Progenitor cell of endocrine pancreas (in vitro differentiated cells): ENCODE measurements at places on chromosomes 2 and 18.

- H3K27ac ChIP-seq, result no peak overlapping the region
- H3K4me1 ChIP-seq, result no peaks in the 10 kb centered on the region
- H3K27me3 ChIP-seq, result no peaks in the 10 kb centered on the region
- no peak for DNase-seq
Observed at GRCh38 chr2:83874712-83875430, 584.2 kb downstream of the SUCLG1 start.

DNA sequence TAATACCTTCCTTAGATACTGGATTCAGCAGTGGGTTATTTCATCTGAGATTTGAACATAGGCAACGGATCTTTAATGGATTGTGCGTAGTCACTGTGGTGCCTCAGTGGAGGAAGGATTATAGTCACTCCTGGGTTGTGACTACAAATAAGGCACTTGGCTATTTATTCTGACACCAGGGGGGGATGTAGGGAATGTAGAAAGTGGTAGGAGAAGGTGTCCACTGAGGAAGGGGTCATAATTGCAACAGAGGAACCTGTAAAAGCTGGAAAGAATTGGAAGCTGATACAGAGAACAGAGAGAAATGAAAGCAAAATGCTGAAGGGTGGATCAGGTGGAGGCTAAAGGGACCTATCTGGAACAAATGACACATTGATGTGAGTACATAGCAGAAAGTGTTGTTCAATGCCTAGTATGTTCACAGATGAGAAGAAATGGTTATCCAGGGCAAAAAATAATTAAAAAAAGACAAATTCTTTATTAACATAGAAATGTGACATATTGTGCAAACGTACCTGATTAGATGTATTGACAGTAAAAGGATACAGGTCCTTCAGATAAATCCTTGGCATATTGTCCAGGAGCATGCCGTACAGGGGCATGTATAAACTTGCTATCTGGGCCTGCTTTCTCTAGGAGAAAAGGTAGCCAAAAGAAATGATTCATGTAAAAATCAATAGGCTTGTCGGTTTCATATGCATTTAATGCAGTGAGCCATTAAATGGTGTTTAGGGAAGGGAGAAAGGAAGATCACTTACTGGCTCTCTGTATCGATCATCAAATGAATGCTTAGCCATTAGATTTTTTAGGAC, 91.2 kb upstream of the CCDC195 start:
- H3K27me3 ChIP-seq, result no peaks in the 10 kb centered on the region
- DNase-seq, result no peak
- H3K27ac ChIP-seq, result no peak overlapping the region
- peaks cover 2% of the 10 kb centered on the region for H3K36me3 ChIP-seq
- no peaks in the 10 kb centered on the region for H3K4me1 ChIP-seq

GRCh38 chr2:3913166-3913565, 209.8 kb downstream of the DCDC2C start:
- no peaks in the 10 kb centered on the region for H3K36me3 ChIP-seq
- no peaks in the 10 kb centered on the region for H3K27me3 ChIP-seq
- H3K4me3 ChIP-seq, result no peak overlapping the region

GRCh38 chr18:35424356-35424755, 47.2 kb upstream of the ZNF396 start:
- H3K4me1 ChIP-seq, result no peaks in the 10 kb centered on the region
- no peaks in the 10 kb centered on the region for H3K27me3 ChIP-seq
- DNase-seq, result no peak
- H3K4me3 ChIP-seq, result no peak overlapping the region
